ENCODE measurements at places on chromosomes 16 and 17.

DNA sequence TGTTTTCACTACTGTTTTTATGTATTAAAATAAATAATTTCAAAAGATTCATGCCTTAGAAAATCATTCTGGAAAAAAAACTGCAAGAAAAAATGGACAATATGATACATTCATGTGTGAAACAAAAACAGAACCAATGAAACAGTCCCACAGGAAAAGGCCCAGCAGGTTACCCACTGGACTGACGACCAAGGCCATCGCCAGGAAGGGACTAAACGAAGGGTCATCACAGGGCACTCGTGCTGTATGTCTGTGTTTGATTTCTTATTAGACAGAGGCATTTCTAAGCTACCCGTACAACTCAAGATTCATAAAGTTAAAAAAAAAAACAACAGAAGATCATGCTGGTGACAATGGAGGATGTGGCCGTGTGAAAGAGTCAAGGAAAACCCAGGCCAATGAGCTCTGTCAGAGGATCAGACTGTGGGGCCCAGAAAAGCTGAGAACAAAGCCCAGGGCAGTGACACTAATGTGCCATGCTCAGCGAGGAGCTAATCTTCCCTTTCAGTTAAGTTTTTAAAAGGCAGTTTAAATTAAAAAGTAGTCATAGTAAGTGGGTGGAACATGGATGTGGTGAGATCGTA lies 31.8 kb downstream of the NSMCE1 start:
- DNase-seq: no peak

- no peak for DNase-seq
These were observed 157.9 kb downstream of the WWOX start for GRCh38 chr16:78257376-78257728.

GRCh38 chr16:21997697-21998480 lies 3.0 kb downstream of the PDZD9 start:
- DNase-seq: no peak

DNA sequence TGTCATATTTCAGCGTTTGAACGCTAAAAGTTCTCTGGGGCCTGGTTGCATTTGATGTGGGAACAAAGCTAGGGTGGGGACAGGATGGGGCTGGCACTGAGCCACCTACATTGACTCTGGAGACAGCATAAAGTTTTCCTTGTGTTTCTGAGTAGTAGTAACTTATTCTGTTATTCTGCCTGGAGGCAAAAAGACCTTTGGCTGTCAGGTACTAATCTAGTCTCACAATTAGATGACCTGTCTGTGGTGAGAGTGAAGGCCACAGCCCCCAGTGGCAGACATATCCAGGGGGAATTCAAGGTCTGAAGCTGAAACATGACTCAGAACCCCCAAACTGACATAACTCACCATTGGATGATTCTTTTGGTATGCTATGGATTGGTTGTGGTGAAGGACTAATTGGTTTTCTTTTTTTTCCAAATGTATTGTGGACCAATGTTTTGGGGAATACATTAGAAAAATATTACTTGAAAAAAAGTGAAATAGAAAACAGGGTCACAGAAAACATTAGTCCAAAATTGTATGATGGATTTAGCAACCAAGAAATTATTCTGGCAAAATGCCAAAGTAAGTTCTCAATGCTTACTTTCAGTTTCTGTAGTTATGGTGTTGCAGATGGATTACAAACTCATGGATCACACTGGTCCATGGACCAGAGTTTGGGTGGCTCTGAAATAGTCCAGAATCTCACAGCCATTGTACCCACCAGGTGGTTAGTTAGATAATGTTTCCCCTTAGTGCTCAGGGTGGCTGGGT lies 10.5 kb upstream of the SALL1 start:
- DNase-seq: no peak

- DNase-seq: peak; percentile 70
These were observed 11.0 kb downstream of the CYB561 start for GRCh38 chr17:63434951-63435571.

DNA sequence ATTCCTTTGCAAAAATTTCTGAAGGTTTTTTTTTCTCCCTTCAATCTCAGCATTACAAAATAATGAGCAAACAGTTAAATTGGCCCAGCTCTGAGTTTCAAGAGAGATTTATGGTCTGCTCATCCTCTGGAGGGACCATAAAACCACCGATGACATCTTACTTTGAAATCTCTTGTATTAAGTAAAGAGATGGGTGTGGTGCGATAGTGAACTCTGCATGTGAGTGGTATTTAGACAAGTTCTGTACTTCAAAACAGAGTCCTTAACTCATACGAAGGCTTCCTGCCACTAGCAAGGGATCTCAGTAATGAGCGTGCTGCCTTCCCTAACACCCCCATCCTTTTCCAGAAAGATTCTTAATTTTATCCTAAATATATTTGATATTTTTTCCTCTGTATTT lies 2.1 kb downstream of the FAM20A start:
- DNase-seq: no peak

GRCh38 chr17:3663102-3664011 lies 5.0 kb downstream of the TAX1BP3 start:
- no peak for DNase-seq

- peak; percentile 58 for DNase-seq
These were observed 1.3 kb upstream of the HIC1 start for GRCh38 chr17:2053380-2054261.

DNA sequence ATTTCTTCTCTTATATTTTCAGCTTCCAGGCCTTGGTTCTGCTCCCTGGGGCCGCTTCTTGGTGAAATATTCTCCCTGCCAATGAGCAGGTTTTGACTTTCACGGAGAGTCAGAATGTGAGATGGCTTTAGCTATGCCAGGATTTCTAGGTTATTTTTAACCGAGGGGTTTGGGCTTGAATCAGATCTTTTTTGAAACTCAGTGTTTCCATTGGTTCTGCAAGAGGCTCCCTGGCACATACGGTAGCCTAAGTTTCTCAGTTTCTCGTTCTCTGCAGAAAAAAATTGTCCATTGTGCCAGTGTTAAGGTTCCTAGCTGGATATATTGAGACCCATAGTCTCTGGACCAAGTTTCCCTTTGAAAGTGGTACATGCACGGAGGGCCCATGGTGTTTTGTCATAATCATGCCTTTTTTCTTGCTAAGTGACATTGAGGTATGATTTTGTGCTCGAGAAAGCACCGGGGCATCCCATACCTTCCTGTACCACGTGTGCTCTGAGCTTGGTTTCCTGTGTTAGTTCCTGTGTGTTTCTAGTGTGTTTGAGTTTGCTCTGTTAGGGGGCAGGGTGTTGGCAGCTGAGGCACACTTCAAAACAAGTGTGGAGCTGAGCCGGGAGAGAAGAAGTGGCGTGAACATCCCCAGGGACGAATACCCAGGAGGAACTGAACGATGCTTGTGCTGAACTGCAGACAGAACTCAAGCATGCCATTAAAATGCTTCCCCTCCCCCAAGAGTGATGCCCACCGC lies 127.2 kb downstream of the HS3ST3B1 start:
- DNase-seq: no peak

DNA sequence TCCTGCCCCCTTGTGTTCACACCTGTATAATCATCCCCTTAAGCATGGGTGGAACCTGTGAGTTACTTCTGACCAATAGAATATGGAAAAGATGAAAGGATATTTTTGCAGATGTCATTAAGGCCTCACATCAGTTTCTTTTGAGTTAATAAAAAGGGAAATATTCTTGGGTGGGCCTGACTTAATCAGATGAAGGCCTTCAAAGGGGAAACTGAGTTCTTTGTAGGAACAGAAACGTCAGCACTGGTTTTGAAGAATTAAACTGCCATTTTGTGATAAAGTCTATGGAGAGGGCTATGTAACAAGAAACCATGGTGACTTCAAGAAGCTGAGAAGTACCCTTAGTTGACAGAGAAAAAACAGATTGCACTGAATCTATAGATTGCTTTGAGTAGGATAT lies 168.7 kb upstream of the CNTNAP4 start:
- DNase-seq: no peak

- no peak for DNase-seq
These were observed 50.5 kb upstream of the MTMR4 start for GRCh38 chr17:58564971-58565370.

GRCh38 chr16:70589998-70590471 lies 56.3 kb upstream of the IL34 start:
- no peak for DNase-seq

- peak; percentile 45 for DNase-seq
These were observed 21.2 kb downstream of the ATP6V0D1 start for GRCh38 chr16:67459861-67460150.

DNA sequence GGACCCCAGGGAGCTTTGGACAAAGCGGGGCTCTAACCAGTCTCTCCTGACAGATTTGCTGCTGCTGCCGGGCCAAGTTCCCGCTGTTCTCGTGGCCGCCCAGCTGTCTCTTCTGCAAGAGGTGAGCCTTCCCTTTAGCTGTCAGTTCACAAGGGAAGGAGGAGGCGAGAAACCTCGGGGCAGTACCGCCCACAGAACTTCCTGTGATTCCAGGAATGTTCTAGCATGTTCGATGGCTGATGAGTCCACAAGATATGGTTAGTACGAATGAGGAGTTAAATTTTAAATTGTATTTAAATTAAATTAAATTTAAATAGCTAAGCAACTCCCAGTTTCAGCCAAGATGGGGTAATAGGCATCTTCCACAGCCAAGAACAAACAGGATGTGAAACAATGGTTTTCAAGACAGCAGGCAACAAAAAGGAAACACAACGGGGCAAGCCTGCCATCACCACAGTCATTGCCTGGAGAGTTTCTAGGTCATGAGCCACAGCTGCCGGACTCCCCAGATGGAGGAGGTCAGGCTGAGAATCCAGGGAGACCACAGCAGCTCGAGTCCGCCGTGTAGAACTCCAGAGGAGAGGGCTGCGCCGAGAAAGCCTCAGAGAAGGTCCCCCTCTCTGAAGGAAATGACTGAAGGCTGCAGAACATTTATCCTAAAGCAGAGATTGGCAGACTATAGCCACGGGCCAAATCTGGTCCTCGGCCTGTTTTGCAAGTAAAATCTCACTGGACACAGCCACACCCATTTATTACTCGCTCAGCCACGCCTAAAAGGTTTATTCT lies 9.5 kb upstream of the TCF25 start:
- DNase-seq: peak; percentile 70

DNA sequence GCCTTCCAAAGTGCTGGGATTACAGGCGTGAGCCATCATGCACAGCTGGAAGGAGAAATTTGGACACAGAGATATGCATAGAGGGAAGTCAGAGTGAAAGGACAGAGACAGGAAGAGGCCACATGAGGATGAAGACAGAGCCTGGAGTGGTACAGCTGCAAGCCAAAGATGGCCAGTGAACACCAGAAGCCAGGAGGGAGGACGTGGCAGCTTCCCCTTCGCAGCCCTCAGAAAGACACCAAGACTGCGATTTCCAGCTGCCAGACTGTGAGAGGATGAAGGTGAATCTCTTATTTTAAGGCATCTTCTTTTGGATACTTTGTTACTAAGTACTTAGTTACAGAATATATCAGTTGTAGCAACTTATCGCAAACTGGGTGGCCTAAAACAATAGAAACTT lies 60.5 kb upstream of the PLCG2 start:
- no peak for DNase-seq

- no peak for DNase-seq
These were observed 14.2 kb downstream of the SLC7A5 start for GRCh38 chr16:87854907-87855683.

DNA sequence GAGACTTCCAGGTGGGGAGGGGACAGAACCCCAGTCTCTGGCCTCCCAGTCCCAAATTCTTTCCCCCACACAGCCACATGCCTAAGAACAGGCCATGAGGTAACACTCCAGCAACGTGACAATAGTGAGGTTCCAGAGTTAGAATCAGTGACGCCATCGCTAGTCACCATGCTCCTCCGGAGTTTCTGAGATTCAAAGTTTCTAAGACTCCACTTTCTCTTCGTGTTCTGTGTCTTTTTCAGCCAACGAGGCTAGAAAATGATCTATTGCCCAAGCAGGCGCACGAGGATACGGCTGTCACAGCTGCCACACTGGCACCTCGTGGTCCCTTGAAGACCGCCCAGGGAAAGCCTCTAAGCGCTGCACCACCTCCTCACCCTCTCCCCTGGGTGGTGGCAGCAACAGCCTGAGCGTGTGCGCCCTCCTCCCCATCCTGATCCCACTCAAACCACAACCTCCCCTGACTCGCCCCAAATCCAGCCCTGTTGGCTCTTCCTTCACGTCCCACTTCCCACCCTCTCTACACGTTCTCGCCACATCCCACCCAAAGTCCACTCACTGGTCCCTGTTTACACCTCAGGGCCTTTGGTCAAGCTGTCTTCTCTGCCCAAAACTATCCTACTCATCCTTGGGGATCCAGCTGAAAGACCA lies 1.0 kb downstream of the MCRIP1 start:
- DNase-seq: no peak

DNA sequence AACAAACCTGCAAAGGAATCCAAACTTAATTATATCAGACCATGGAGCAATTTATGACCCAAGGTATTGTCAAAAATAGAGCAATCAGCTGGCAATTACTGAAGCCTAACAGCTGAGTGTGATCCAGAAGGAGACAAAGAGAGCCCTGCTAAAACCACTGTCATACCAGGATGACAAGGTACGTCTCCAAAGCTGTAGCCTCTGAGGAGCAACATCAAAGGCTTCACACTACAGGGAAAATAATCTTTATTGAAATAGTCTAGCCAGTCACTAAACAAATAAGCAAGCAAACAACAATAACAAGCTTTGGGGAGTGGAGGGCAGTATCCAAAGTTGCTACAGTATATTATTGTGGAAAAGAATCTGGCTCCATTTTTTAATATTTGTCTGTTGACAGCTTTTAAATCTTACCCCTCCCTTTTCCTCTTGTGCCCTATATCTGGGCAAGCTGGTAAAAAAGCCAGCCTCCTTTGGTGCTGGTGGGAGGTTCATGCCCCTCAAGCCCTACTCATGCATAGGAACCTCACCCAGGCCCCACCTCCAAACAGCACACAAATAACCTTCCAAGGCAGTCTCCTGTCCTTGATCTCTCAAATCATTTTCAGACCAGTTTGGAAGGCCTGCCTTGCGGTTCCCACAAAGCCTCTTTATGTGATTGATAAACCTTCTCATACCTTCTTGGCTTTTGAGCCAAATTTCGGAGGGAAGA lies 73.7 kb downstream of the ITFG1 start:
- DNase-seq: no peak

- DNase-seq: peak; percentile 54
These were observed 3.4 kb downstream of the MAP2K3 start for GRCh38 chr17:21287703-21288449.

GRCh38 chr16:19639986-19640421 lies 78.0 kb downstream of the KNOP1 start:
- DNase-seq: no peak

Measured in substantia nigra (tissue), 51 donors.